NCI-H1105 treated with DMSO at 0.1 percent for 48 hours (cell line): ENCODE measurements at places on chromosomes 12 and 14.

- DNase-seq, result no peak
These were observed 1095.1 kb downstream of the BCL11B start for GRCh38 chr14:98176892-98177291.

GRCh38 chr12:2759733-2760132 lies 35.0 kb upstream of the FKBP4 start:
- no peak for DNase-seq

DNA sequence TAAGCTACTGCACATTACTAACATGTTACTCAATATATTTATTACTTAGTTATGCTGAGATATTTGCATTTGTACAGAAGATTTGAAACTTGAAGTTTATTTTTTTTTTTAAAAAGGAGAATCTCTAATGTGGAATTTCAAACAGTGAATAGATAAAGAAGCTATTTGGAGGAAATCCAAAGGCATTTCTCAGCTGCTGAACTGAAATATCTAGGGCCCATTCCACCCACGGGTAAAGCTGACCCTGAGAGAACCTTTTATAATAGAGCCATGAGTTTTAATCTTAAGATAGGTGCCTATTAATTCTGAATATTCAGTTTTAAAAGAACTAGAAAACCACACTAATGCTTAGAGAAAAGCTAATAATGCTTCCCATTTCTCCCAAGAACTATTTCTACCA lies 225.4 kb upstream of the CAND1 start:
- no peak for DNase-seq

DNA sequence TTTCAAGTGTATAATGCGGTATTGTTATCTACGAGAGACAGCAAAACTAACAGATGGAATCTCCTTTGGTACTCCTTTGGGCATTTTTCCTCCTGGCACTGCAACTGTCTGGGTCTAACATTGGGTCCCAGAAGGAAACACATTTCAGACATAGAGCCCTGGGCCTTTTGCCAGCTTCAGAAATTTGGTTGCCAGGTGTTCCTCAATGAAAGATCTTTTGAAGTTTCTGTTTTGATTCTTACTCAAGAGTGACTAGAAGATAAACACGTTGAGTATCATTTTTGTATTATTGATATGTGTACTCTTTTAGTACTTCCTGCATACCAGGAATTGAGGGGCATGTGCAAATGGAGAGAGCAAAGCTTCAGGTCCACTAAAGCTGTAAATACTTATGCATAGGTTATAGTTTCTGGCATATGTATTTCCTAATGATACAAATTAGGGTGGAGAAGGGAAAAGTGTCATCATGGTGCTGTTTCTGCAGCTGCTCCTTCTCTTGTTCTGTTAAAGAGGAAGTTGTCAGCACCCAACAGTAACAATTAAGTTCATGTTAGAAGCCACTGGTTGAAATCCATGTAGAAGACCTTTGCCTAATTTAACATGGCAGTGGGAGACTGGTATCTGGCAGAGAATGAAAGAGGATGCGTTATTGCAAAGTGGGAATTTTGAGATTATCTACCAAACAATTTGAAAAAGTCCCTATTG lies 53.5 kb downstream of the SLC38A6 start:
- DNase-seq, result peak; percentile 95

- DNase-seq, result no peak
These were observed 25.6 kb downstream of the NDUFA12 start for GRCh38 chr12:94977766-94978468.

- DNase-seq, result no peak
These were observed 73.9 kb upstream of the EGLN3 start for GRCh38 chr14:34024768-34025144.

DNA sequence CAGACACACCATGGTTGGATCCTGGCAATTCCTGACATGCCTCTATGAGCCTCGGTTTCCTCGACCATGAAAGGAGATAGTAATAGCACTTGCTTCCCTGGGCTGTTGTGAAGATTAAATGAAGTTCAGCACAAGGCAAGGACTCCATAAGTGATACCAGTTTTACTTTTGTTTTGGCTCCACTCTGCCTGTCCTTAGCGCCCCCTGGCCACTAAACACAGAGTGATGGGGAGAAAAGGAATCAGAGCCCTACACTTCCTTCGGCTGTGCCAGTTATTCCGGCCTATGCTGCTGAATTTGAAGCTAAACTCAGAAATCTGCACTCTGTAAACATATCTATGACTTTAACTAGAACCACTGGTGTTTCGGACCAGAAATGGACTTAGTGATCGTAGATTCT lies 173.8 kb downstream of the C12orf75 start:
- DNase-seq, result no peak

DNA sequence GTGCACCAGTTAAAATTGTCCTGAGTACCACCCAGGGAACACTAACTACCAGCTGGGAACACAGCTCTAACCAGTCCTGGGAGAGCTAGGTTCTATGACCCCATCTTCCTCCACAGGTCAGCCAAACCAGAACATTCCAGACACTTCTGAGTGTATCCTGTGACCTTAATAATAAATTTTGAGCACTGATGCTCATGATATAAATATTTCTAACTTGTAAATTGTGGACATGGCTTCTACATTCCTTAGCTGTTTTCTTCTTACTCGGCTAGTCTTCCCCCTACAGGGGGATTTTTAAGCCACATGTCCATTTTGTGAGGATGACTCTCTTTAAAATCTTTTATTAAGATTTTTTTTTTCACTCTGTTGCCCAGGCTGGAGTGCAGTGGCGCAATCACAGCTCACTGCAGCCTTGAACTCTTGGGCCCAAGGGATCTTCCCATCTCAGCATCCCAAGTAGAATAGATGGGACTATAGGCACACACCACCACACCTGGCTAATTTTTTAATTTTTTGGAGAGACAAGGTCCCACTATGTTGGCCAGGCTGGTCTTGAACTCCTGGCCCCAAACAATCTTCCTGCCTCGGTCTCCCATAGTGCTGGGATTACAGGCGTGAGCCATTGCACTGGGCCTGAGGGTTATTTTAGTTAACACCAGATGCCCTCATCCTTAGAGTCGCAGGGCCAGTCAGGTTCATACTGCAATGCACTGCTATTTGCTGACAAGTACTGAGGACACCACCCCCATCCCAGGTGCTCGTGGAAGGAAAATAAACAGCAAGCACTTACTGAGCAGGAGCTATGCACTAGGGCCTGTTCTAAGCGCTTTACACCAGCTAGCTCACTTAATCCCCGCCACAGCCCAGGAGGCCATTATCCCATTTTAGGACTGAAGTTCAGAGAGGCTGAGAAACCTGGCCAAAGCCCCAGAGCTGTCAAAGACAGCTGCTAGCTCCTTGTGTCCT lies 142.6 kb upstream of the NCOR2 start:
- no peak for DNase-seq

DNA sequence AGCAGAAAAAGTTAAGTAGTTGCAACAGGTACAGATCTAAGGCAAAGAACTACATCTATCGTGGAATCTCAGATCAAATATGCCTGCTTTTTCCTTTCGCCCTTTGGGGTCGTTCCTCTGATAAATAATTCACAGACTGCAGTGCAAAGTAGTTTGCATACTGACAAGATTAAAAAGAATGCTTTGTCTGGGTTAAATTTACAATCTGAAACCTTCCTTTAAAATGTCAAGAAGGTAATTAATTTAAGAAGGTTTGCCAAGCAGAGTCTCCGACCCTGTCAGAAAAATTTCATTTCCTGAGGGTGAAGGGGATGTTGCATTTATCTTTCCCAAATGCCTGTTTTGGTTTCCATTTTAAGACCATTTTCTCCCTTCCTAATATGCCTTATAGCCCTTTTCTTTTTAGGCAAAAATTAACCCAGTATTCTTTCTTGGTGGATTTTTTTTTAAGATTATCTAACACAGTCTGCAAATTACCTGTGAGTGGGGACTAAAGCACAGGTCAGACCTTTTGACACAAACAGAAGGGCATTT lies 406.9 kb downstream of the LRIG3 start:
- DNase-seq, result no peak

DNA sequence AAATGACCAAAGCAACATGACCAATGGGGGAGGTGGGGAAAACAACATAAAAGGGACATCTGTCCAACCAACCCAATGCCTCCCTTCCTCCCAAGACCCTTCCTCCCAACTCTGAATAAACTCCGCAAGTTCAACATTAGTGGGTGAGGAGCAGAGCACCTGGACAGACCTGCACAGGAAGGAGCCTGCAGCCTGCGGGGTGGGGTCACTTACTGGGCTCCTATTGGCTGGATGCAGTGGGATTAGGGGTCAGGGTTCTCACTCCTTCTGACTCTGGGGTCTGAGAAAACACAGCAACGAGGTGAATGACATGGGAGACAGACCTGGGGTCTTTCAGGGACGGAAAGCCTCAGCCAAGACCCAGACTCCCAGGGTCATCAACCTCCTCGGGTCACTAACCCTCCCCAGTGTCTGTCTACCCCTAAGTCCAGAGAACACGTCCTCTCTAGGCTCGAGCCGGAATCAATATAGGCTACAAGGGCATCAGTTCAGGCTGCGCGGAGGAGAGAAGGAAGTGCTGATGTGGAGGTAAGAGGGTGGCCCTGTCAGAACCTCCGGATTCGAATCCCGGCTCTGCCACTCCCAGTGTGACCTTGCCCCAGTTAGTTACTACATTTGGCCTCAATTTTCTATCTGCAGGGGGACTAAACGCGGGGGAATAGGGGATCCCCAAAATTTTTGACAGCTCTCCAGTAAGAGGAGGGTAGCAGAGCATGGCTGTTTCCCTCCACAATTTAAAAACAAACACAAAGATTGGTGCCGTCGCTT lies 860 bp downstream of the NDRG2 start:
- no peak for DNase-seq

GRCh38 chr12:115201966-115202365 lies 518.0 kb upstream of the TBX3 start:
- no peak for DNase-seq

GRCh38 chr12:47882781-47883546 lies 21.8 kb downstream of the VDR start:
- DNase-seq, result no peak

DNA sequence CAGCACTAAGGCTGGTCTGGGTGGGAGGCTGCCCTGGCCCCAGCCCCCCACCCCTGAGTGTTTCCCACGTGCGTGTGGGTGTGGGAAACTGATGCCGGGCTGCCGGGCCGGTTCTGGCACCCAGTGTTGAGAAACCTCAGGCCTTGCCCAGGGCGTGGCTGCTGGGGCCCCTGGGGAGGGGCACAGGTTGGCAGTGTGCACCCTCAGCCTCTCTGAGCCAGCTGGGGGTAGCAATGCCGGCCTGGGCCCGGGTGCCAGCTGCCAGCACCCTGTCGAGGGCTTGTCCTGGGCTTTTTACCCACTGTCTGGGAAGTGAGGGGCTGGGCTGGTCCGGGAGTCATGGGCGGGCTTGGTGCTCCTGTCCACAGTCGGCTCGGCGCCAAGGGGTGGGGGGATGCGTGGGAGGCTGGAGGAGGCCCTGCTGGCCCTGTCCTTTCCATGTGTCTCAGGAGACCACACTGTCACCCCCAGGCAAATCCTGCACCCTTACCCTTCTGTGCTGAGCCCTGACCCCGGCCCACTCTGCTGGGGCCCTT lies 15.7 kb downstream of the ASPG start:
- no peak for DNase-seq

GRCh38 chr14:33696165-33696564 lies 254.7 kb downstream of the EGLN3 start:
- DNase-seq, result no peak

DNA sequence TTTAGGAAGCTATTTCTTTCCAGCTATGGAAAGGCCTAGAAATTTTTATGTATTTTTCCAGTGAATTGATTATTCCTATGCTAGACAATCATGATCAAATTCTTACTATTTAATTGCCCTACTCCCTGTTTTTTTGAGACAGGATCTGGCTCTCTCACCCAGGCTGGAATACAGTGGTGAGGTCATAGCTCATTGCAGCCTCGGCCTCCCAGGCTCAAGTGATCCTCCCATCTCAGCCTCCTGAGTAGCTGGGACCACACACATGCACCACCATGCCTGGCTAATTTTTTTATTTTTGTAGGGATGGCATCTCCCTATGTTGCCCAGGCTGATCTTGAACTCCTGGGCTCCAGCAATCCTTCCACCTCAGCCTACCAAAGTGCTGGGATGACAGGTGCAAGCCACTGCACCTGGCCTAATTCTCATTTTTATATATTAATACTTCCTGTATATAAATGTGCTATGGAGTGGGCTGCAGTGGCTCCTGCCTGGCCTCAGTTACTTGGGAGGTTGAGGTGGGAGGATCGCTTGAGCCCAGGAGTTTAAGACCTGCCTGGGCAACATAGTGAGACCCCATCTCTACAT lies 16.0 kb upstream of the MDM2 start:
- DNase-seq, result no peak

GRCh38 chr12:27060740-27061139 lies 21.6 kb downstream of the C12orf71 start:
- no peak for DNase-seq

DNA sequence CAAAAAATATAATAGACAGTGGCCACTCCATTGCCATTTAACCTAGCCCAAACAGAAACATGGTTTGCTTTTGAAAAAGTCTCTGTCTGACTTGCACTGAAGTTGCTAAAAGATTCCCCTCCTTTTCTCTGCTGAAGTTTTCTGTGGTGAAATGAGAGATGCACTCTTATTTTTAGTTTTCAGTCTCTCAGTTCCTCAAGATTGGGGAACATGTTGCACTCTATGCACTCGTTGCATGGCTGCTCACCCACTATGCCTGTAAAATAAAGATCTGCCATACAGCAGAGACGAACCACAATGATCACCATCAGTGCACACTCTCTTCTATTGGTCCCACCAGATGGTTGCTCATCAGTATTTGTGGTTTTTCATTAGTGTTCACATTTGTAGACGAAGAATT lies 13.1 kb upstream of the DAAM1 start:
- DNase-seq, result no peak

- DNase-seq, result no peak
These were observed 56.2 kb upstream of the PTGR2 start for GRCh38 chr14:73795466-73795865.

GRCh38 chr14:91693346-91693745 lies 38.5 kb downstream of the CATSPERB start:
- DNase-seq, result no peak

- no peak for DNase-seq
These were observed 10.5 kb downstream of the FIGNL2 start for GRCh38 chr12:51838036-51838435.

GRCh38 chr14:105497671-105498429 lies 6.8 kb downstream of the TEDC1 start:
- no peak for DNase-seq

DNA sequence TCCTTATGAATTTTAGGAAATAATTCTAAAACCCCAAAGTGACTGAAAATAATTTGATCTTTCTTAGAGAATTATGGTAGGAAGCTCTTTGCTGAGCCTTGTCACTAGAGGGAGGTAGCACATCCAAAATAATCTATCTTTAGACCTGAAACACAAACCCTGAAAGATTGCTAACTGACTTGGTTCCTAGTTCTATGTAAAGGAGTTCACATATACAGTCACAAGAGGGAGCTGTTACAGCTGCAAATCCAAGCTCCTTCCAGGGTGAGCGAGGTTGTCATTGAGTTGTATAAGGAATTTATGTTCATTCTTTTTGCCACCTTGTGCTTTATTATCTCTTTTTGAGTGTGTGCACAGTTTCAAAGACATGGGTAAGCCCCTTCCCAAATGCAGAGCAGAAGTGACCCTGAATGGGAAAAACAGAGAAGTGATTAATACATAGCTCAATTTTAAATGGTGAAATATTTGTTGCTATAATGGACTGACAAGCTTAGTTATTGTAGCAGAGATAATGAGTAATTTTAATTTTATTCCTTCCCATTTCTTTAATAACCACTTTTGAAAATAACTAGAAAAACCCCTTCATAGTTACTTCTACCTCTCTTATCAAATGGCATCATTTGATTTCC lies 387.9 kb downstream of the DAD1 start:
- DNase-seq, result peak; percentile 19

GRCh38 chr12:118136559-118137003 lies 657 bp downstream of the PEBP1 start:
- DNase-seq, result no peak
